Activated naive CD8-positive, alpha-beta T cell treated with anti-CD3 and anti-CD28 coated beads, Interleukin-2, amount 50 U/mL, for 16 hours (primary cell): ENCODE measurements at places on chromosomes 1 and 21.

GRCh38 chr1:5758859-5759578, 233.2 kb downstream of the NPHP4 start:
- no peak for DNase-seq

- DNase-seq, result no peak
Observed at GRCh38 chr1:19505693-19506457, 20.5 kb upstream of the CAPZB start.

DNA sequence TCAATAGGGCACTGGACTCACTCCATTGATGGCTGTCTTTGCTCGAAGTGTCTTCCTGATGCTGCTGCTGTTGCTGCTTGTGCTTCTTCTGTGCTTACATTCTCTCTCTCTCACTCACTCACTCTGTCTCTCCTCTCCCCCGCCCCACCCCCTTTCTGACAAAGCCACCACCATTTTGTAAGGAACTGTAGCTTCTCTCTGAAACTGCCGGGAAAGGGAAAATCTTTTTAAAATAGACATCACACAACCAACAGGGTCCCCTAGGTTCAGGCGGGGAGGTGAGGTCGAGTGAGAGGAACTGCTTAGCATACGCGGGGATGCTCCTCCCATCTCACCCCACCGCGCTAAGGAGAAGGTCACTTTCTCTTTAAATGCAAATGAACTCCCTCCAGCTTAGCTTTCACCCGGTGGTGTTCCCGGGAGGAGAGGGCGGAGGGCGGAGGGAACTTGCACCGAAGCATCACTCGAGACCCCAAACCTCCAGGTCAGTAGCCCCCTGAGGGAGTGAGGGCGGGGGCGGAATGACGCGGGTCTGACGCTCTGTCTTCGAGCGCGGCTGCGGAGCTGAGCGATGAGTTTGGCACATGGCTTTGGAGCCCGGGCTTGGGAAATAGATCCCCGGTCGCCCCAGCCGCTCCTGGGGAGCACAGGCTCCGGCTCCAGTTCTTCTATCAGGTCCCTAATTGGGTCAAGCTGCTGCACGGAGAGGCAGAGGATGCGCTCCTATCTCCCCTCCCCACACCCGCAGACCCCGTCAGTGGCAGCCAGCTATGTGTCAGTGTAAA, at the start of gene CCDC28B:
CCDC28B (plus strand) TSS at position 370 of the 785 bp plus-strand sequence. CDS start 1,341 bp downstream, outside the sequence.
- DNase-seq, result no peak

DNA sequence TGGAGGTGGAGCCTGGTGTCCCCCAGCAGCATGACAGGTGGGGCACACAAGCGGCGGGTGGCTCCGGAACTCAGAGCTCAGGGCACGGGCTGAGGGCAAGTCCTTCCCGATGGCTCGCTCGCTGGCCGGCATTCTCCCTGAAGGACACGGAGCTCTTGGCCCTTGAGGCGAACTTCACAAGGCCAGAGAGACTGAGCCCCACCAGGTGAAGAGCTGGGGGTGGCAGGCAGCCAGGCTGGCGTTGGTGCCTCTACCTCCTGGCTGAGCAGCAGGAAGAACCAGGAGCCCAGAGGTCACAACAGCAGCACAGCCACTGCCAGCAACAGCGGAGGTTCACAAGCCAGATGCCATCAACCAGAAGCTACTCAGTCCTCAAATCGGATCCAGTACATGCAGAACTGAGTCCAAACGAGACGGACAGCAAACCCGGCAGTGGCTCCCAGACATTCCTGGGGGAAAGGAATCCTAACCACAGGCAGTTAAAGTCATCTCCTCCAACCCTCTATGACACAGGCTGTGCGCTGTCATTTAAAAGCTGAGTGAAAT, 54.1 kb downstream of the NPHP4 start:
- DNase-seq, result no peak

GRCh38 chr1:90402893-90403849, 313.9 kb downstream of the BARHL2 start:
- no peak for DNase-seq

DNA sequence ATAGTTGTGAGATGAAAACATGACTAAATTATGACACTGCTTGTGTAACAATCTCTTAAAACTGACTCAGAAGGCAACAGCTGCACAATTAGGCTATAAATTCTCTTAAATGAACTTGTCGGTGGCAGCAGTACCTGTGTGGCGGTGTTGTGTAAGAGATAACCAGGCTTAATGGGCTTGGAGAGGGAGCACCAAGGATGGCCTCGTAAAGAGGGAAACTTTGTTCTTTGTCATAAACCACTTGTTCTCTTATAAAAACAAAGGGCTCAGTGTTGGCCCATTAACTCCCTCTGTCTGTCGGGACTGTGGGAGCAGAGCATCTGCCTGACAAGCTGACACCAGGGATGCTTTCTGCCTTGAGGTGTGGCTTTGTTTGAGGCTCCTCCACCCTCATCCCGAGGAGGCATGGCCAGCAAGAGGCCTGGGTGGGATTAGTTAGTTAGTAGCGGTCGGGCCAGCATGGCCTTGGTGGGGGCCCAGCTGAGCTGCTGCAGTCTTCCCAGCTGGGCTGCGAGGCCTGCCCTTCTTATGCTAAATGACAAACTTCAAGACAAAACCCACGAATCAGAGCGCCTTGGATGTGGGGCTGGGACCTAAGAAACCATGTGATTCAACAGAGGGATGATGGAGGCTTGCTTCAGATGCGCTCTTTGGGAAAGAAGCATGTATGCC, 171.4 kb downstream of the CAMTA1 start:
- DNase-seq, result no peak

DNA sequence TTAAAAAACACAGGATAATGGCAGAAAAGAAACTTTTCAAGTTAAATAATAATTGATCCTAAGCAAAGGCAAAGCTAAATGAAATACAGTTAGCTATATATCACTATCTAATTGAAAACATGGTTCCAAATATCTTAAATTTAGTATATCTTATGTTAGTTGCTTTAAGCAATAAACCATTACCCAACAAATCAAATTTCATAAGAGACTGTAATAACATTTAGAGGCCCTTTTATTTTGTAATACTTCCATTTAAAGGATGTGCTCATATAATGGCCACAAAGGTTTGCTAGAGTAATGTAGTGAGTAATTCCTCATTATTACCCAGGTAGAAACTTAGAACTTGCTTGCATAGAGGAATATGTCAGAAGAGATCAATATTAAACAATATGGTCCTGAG, 32.3 kb downstream of the RPL5 start:
- DNase-seq, result no peak

DNA sequence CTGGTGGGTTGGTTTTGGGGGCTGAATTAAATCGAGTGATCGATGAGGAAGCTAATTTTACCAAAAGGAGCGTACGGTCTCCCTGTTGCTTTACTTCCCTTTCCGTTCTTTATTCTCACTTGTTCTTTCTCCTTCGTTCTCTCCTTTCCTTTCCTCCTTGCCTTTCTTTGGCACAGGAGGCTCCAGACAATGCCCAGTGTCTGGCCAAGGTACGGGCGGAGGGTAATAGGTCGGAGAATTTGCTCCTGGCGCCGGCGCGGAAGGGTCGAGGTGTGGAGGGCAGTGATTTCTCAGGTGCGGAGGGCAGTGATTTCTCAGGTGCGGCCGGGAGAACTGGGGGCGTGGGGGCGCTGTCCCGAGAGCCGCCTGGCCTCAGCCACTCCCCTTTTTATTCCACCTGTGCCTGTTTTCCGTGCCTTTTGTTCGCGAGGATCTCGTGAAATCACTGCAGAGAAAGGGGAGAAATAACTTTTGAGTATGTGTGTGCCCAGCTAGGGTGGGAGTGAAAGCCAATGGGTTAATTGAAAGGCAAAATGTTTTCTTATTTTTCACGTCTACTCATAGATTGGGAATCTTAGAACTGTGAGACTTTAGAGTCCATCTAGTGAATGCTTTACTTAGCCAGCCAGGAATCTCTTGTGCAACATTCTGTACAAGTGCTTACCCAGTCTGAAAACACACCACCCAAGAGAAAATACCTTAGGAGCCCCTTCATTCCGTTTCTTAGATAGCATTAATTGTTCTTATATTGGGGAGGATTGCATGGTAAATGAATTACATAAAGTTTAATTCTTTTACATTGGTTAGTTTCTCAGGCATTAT, 1.3 kb downstream of the FNBP1L start:
- no peak for DNase-seq

DNA sequence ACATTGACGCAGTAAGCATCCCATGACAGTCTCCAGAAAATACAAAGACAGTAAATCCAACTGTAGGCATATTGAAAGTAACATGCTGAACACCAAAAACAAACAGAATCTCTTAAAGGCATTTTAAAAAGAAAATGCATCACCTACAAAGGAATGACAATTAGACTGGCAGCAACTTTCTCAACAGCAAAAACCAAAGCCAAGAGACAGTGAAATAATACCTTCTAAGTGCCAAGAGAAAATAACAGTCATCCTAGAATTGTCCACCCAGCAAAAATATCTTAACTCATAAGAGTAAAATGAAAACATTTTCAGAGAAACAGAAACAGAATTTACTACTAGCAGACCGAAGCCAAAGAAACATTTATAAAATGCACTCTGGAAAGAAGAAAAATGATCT, 20.0 kb downstream of the CCDC185 start:
- no peak for DNase-seq

- no peak for DNase-seq
Observed at GRCh38 chr1:213452501-213452900, 401.5 kb downstream of the RPS6KC1 start.
